GM18507 (cell line): ENCODE measurements at places on chromosomes 12 and 14.

DNA sequence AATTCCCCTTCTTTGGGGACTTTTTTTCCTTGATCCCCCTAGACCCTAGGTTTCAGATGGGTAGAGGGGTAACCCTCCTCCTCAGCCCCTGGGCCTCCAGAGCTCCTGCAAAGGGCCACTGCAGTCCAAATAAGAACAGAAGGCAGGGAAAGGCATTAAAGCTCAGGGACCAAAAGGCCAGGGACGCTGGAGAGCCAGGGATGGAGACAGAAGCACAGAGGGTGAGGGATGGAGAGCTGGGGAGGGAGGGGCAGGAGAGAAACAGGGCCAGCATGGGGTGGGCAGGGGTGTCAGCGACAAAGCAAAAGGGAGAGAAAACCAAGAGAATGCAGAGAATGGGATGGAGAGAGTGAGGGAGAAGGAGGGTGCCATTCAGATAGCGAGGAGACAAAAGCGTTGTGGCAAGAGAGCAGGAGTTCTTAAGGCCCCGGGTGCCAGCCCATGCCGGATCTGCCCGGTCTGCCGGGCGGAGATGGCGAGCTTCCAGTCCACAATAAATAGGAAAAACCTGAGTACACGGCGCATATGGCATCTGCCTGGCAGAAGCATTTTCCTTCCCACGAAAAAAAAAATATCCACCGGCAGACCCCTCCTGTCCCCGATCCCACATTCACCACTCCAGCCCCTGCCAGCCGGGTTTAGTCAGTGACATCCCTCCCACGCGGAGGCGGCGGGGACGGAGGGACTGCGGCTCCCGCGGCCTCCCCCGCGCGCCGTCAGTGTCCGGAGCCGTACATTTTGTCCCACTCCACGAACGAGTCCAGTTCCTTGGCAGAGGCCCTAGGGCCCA is 28.6 kb downstream of the FIGNL2 start:
- no peak for DNase-seq

DNA sequence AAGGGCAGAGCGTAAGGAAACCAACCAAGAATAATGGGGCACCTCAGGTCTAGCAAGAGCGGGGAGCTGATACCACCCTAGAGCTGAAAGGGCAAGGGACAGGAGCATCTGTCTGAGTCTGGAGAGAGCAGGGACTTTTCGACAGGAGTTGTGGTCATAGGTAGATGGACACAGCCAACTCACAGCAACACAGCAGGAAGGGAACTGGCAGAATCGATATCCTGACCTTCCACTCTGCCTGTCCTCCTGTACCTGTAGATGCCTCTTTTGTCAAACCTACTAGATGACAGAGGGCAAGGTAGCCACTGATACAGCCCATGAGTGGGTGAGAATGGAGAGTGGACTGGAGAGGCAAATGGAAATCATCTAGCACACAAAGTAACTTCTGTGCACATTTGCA is 247.2 kb upstream of the EGLN3 start:
- DNase-seq: no peak

- no peak for DNase-seq
These were observed 814.9 kb downstream of the LRFN5 start for GRCh38 chr14:42421377-42422078.

DNA sequence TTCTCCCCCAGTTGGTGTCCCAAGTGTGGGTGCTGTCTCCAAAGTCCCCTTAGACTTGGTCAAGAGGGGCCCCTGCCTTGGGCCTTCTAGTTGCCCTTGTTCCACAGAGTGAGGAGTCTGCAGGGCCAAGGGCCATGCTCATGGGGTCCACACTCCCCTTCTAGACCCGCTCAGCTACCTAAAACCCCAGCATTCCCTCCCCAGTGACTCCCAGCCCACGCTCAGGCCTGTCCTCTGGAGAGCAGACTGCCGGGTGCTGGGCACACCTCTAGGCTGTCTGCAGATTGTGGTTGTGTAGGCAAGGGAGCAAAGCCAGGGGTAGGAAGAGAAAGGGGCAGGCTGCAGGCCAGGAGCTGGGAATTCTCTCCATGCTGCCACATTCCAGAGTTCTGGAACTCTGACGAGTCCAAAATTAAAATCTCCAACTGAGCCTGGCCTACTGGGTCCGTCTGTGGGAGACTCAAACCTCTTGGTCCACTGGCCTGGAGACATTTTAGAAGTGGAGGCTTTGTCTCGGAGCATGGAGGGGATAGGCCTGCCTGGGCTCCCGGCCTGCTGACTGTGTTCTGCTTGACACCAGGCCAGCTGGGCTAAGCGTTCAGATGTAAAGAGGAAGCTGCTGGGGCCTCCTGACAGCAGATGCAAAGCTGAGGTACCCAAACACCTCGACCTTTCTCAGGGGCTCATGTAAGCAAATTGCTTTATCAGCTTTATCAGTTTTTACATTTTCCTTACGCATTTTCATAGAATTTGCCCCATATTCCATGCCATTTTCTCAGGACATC is 13.7 kb upstream of the KRT5 start:
- DNase-seq: no peak

GRCh38 chr12:11941606-11942337 is 129.0 kb upstream of the BCL2L14 start:
- DNase-seq: no peak
